NCI-H524 (cell line): ENCODE measurements at places on chromosomes 12 and 14.

DNA sequence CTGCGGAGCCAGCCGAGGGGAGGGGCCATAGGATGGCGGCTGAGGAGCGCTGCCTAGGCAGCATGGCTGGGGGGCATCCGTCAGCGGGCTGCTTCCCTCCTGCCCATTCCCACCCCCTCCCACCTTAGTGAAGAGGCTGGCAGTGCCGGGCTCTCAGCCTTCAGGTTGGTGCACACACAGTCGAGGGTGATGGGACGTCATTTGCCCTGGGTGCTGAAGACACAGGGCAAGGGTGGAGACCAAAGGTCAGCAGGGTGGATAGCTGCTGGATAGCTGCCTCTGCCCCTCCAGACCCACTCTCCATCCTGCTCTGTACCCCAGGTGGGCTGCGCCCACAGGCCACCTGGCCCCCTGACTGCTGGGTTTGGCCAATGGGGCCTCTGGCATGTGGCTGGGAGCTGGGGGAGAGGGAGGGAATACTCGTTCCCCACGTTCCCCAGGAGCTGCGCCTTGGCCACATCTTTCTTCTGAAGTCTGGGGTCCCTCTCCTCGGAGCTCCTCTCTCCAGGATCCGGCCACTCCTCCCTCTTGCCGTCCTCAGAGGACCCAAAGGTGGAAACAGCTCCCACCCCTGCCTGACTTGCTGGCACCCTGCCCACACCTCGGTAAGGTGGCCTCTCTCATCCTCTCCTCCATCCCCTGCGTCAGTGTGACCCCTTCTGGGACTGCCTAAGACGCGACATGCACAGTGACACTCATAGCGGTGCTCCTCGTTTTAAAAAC is 11.2 kb upstream of the CDC42BPB start:
- DNase-seq = no peak

DNA sequence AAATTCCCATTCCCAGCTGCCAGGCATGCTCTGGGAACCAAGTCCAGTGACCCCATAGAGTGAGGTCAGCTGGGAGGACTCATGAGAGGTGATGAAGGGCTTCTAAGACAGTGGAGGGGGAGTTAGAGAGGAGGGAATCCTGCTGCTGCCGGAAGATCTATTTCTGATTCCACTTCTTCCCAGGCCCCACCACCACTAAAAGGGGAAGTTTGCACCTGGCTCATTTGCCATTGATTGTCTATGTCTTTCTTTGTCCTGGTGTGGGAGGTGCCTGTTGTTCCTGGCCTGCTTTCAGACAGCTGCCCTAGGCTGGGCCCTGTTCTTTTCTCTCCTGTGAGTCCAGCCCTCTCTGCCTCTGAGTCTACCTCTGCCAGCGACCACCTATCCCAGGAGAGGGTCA is 3.0 kb upstream of the KRT6A start:
- peak; percentile 17 for DNase-seq

- DNase-seq = peak; percentile 94
These were observed at the start of gene CDCA3 for GRCh38 chr12:6851153-6851920. Gene CDCA3 (minus strand): TSS chr12:6851286. CDS start chr12:6850952, 334 bp downstream.

- DNase-seq = peak; percentile 52
These were observed 41.3 kb upstream of the EIF5 start for GRCh38 chr14:103292426-103293374.

- DNase-seq = no peak
These were observed 360.9 kb upstream of the NAV3 start for GRCh38 chr12:77469578-77470333.

DNA sequence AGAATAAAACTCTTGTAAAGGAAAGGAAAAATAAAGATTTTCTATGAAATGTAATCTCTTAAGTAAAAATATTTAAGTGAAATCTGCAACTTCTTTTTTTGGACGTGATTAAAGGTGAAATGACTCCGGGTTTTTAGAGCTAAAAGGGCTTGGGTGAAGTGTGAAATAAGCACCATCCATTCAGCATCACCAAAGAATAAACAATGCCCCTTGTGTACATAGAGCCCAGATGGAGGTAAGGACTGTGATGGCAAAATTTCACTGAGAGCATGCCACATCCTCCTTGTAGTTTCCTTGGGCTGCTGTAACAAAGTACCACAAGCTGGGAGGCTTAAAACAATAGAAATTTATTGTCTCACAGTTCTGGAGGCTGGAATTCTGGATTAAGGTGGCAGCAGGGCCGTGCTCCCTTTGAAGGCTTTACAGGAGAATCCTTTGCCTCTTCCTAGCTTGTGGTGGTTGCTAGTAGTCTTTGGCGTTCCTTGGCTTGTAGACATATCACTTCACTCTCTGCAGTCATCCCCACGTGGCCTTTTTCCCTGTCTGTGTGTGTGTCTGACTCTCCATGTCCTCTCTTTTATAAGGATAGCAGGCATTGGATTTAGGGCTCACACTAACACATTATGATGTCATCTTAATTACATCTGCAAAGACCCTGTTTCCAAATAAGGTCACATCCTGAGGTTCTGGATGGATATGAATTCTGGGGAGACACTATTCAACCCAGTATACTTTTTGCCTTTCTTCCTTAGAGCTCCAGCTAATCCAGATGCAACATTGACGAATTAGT is 24.2 kb downstream of the ZNF664 start:
- DNase-seq = no peak

GRCh38 chr14:51988221-51988620 is 1.1 kb upstream of the RTRAF start:
- no peak for DNase-seq

DNA sequence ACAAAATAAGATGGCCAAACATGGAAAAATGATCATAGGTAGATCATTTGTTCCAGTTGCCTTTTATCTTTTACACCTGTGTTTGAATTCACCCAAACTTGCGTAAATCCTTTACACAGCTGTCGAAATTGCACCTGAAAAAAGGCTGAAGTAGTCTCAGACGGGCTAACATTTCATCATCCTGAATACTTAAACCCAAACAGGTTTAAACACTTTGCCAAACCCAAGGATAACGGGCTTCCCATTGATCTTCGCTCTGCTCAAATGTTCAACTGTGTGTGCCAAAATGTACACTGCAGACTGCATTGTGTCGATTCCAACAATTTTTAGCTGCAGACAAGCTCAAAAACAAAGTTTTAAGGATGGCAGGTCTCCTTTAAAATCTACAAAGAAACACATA is 288.7 kb upstream of the DDHD1 start:
- DNase-seq = no peak

- no peak for DNase-seq
These were observed 170.0 kb upstream of the VASH1 start for GRCh38 chr14:76591266-76591665.

- DNase-seq = peak; percentile 83
These were observed 74.3 kb downstream of the TRHDE start for GRCh38 chr12:72346363-72346944.

DNA sequence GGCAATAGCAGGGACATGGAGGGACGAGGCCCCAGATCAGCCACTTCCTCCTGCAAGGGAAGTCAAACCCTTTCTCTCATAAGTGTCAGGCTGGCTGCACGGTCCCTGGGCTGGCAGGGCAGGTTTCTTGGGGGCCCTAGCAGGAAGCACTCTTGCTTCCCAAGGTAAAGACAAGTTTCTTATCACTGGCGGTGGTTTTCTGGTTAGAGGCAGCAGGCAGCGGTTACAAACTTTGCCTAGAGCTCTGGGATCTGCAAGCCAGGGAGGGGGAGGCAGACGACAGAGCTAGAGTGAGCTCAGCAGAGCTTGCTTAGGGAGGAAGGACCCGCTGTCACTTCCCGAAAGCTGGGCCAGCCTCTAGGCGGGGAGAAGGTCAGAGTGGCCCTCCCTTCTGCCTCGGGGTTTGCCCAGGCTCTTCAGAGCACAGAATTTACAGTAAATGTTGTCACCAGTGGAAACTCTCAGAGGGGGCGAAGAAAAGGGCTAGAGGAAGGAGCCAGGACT is 20.4 kb downstream of the BATF start:
- no peak for DNase-seq

- DNase-seq = no peak
These were observed 33.2 kb upstream of the A2M start for GRCh38 chr12:9148926-9149325.

GRCh38 chr12:92155733-92156132 is 10.1 kb upstream of the BTG1 start:
- no peak for DNase-seq

GRCh38 chr12:73225371-73225937 is 953.3 kb downstream of the TRHDE start:
- DNase-seq = no peak

DNA sequence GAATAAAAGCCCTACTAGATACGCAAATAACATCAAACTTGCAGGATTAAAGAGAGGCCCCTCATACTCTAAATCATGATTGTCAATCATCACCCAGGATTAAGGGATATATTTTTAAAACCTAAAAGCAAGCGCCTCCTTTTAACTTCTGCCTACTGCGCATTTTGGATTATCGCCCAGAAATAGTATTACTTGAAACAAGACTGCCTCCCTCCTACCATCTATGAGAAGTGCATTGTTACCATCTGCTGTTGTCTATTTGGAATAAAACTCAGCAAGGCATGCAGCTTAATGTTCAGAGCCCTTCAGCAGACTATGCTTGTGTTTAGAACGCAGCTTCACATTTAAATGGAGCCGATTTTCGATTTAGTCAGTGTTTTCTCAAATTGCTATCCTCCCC is 79.6 kb downstream of the EXOC5 start:
- DNase-seq = peak; percentile 99

DNA sequence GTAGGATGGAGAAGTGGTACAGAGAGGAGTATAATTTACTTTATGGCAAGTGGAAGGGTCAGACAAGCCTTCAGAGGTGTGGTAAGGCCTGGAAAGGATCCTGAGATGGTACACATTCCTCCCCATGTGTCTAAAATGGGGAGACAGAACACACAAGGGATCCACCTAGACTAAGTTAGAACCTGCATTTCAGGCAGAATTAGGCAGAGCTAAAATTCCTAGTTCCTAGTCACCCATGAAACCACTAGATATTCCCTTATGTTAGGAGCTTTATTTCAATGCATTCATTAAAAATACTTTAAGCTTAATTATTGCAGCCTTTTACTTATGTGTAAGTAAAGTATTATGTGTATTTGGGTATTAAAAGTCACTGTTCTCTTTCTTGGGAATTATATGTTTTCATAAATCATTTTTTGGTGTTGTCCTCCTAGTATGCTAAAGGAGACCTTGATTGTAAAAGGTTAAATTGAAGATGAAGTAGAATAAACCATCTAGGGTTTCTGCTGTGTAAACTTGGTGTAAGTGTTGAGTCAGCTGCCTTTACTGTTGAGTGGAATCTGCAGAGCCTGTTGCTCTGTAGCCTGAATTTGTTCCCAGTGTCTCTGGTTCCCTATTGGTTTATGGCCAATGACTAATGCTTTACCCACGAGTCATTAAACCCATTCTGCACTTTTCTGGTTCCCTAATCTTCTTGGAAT is 423.2 kb downstream of the ATP23 start:
- DNase-seq = no peak

GRCh38 chr12:101299931-101300330 is 20.0 kb downstream of the UTP20 start:
- DNase-seq = no peak

GRCh38 chr12:109594556-109595317 is 21.1 kb downstream of the MVK start:
- peak; percentile 51 for DNase-seq

DNA sequence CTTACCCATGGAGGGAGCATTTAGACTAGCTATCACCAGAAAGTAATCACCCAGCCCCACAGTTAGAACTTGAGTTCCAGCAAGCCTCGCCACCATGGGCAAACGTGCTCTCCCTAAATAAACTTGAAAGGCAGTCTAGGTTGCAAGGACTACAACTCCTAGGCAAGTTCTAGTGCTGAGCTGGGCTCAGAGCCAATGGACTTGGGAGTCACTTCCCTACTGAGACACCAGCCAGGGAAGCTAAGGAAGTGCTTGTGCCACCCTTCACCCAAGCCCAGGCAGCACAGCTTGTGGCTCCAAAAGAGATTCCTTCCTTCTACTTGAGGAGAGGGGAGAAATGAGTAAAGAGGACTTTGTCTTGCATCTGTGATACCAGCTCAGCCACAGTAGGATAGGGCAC is 57.9 kb downstream of the SLCO1A2 start:
- DNase-seq = no peak

GRCh38 chr12:52020539-52021336 is 14.0 kb downstream of the TAMALIN start:
- peak; percentile 55 for DNase-seq

DNA sequence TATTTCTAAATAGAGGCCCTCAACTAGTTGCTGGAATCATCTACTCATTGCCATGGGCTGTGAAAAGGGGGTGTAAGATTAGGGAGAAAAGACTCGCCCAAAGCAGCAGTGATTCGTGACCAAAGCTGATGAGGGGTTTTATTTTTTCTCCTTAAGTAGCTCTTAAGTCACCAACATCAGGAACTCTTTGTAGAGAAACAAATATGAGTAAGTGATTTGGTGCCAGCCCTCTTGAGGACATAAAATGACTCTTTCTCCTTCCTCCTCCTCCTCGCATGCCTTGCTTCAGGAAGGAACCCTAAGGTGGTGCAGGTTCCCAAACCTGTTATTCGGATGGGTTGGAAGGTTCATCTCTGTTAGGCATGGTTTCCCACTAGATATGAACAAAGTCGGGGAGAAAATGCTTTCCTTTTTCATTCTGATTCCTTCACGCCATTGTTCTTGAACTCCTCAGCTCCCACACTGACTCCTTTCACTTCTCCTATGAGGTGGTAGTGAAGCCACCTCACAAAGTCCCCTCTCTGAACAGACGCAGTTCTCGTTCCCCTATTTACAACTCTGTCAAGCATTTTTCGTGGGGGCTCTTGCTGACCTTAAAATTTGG is 113.4 kb downstream of the ETV6 start:
- no peak for DNase-seq

GRCh38 chr12:92146497-92147224 is 1.0 kb upstream of the BTG1 start:
- peak; percentile 58 for DNase-seq

GRCh38 chr12:113382206-113382605 is 21.5 kb downstream of the SDS start:
- no peak for DNase-seq

- no peak for DNase-seq
These were observed 48.7 kb upstream of the WSCD2 start for GRCh38 chr12:108080363-108080762.

DNA sequence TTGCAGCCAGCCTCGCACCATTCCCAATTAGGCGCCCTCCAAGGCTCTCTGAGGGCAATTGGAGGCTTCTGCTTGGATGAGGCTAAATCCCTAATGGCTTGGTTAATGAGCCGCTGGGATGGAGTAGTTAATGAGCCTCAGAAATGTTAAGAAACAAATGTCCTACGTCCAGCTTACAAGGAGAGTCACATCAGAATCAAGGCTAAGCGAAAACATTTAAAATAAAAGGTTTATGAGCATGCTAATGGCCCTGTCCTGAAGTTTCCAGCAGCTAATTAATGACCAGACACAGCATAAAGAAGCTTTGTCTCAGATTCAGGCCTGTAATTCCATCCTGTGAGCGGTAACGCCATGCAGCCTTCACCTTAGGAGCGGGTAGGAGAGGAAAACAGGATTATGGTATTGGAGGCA is 200.7 kb upstream of the BCL2L14 start:
- DNase-seq = no peak

GRCh38 chr12:93003531-93004239 is 74.6 kb upstream of the EEA1 start:
- no peak for DNase-seq

GRCh38 chr14:63878792-63879191 is 26.0 kb downstream of the SYNE2 start:
- DNase-seq = no peak
